ENCODE measurements at places on chromosomes 4 and X. TPM values are rescaled to one million over a fixed set of nuclear protein-coding genes. Genes with fewer than 3 reads are reported as not detected.

PTCHD1 gene
- not detected for total RNA-seq

DNA sequence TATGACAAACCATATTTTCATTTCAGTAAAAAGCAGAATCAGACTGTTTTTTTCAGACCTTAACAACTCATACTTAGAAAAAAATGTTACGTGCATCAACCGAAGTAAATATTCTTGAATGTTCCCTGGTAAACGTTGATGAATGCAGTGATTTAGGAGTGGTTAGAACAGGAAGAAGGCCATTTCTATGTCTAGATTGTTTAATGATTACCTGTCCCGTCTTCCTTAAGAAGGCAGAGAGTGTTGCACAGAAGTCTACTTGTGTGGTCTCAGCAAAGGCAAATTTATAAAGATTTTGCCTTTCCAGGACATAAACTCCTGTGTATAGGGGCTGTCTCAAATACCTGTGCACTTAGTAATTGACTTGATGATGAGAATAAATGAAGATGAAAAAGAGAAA is 134.5 kb downstream of the MGST2 start:
- no peak for DNase-seq

- DNase-seq = peak; percentile 64
Measured at GRCh38 chrX:101385795-101386541, at the start of gene BTK. Gene BTK (minus strand): TSS chrX:101386191. CDS start chrX:101375284, 10,907 bp downstream.

- DNase-seq = no peak
Measured at GRCh38 chr4:148004228-148004857, 272.5 kb downstream of the ARHGAP10 start.

- DNase-seq = peak; percentile 87
Measured at GRCh38 chr4:88697588-88698329, at the start of gene NAP1L5. Gene NAP1L5 (minus strand): TSS chr4:88697829. CDS start chr4:88697754, 75 bp downstream.

GRCh38 chr4:169384779-169385178 is 114.0 kb upstream of the SH3RF1 start:
- no peak for DNase-seq

GRCh38 chr4:156568041-156568440 is 403.6 kb downstream of the PDGFC start:
- DNase-seq = no peak
